Astrocyte (in vitro differentiated cells and primary cell): ENCODE measurements at places on chromosomes 12 and 14.

DNA sequence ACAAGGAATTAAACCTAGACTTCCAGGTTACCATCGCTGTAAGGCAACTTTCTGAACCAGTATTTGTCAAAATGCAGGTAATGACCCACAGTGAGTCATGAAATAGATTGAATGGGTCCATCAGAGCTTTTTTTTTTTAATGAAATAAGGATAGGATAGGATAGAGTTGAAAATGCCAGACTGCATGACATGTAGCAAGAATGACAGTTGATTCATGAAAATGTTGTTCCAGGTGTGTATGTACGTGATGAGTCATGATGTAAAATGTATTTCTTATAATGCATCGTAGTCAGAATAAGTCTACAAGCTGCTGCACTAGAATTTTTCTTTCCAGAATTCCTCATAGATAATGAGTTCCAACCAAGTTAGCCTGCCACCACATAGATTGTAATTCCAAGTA is 184.4 kb upstream of the BCL2L14 start:
- no peak for DNase-seq

DNA sequence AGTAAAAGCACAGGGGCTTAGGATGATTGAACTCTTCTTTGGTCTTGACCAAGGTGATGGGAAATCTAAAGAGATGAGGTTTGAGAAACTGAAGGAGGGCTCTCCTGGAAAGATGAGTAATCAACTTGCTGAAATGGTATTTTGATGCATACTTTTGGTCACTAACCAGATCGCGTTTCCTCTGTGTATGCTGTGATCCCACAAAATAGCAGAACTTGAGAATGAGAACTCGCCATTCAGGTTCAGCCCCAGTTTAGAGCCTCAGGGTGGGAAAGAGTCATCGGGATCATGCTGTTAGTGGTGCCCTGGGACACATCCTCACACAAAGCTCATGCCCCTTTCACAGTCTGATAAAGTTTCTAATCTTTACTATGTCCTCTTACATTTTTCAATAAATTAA is 488.8 kb downstream of the ETNK1 start:
- DNase-seq: peak; percentile 54

GRCh38 chr12:32353540-32353939 is 45.8 kb upstream of the FGD4 start:
- DNase-seq: no peak

DNA sequence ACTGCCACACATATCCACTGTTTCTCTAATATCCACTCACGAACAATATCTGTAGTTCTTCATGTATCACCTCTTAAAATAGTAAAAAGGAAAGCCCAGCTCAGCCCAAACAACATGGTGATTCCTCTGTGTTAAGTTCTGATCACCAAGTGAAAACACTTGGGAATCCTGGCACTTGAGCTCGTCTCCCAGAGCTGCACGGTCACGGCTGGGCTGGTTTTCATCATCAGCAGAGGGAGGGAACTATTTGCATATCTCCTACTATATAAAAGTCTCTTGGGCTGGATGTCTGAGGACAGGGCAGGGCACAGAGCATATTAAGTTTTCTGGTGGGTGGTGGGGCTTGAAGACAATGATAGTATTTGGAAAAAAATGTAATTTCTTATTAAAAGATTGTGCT is 870.6 kb downstream of the TMEM121 start:
- no peak for DNase-seq

DNA sequence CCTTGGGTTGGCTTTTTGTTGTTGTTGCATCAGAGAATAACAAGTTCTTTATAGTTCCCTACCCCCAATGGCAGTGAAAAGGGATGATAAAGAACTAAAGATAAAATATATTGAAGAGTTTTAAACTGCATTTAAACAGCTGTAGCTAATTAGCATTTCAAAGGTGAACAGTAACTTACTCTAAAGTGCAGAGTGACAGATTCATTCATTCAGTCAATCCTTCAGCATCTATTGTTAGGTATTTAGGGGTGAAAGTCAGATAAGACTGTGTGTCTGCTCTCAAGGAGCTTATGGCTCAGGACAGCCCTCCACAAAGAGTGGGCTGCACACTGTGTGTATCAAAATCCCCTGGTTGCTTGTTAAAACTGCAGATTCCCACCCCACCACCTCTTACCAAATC is 146.1 kb downstream of the SSPN start:
- no peak for DNase-seq

GRCh38 chr14:72652179-72652578 is 241.7 kb downstream of the DPF3 start:
- peak; percentile 68 for DNase-seq

- DNase-seq: no peak
These were observed 45.0 kb upstream of the IQSEC3 start for GRCh38 chr12:21301-22189.

- DNase-seq: no peak
These were observed 193.9 kb upstream of the C14orf180 start for GRCh38 chr14:104385531-104386101.

GRCh38 chr12:132665149-132665491 is 22.0 kb downstream of the POLE start:
- no peak for DNase-seq

DNA sequence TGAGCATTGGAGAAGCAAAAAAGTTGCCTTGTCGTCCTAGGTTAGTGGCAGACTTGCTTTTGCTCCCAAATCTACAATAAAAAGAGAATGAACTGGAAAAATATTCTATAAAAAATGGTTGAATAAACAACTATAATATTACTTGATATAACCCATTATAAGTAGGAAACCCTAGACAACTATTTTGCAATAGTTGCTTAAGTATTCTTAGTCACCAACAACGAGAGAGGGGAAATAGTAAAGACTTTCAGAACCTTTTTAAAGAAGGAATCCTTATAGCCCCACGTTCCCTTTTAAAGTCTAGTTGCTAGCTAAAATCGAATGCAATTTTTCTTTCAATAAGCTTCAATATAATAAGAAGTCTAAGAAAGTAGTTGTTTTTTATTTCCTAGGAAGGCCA is 17.5 kb downstream of the AQP6 start:
- DNase-seq: no peak

GRCh38 chr12:44812062-44812461 is 64.1 kb downstream of the NELL2 start:
- DNase-seq: no peak

DNA sequence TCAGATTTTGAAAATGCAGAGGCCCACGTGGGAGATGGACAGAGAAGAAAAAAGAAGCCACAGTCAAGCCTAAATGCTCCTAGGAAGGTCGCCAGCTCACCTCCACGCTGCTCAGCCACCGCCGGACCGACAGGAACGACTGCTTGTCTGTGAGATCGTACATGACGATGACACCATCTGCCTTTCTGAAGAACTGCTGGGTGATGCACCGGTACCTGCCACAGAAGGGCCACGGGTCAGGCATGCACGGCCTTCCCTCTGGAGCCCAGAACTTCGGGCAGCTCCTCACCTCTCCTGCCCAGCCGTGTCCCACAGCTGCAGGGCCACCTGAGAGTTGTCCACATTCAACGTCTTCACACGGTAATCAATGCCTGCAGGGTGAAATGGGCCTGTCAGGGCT is 125.6 kb downstream of the CRACR2A start:
- DNase-seq: no peak

- no peak for DNase-seq
These were observed 19.7 kb downstream of the AGAP2 start for GRCh38 chr12:57718641-57719528.
